Stimulated activated CD8-positive, alpha-beta memory T cell treated with anti-CD3 and anti-CD28 coated beads, Interleukin-7, amount 100 ng/mL, for 4 hours (primary cell): ENCODE measurements at places on chromosomes 5 and 9.

- DNase-seq = no peak
These were observed 43.1 kb upstream of the TTC39B start for GRCh38 chr9:15349892-15350761.

- no peak for DNase-seq
These were observed 87.1 kb downstream of the PDE6A start for GRCh38 chr5:149857499-149857898.

DNA sequence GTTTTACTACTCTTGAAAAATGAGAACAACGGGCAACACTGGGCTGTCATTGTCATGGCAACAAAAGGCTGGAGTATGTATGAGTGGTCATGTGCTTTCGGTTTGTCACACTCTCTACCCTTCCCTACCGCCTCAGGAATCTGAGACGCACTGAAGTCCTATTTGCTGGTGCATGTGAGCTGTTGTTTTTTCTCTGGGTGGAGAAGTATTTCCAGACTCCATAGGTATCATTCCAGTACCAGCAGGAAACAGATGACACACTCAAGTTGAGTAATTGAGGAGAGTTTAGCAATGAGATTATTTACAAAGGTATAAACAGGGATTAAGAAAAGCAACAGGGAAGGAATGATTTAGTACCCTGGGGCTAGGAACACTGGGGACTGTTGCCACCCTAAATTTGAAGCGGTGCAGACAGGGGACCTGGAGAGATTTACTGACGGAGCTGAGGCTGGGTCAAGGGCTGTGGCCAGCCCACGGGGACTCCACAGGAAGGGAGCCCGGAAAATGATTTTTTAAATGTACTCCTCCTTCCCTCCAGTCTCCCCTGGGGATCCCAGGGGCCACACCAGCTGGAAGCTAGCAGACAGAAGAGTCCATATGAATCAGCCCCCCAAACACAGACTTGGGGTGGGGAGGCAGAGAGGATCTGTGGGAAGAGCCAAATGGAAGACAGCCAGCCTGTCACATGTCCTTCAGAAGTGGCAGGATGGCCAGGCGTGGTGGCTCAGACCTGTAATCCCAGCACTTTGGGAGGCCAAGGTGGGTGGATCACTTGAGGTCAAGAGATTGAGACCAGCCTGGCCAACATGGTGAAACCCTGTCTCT, 13.2 kb upstream of the ZBTB43 start:
- DNase-seq = no peak

DNA sequence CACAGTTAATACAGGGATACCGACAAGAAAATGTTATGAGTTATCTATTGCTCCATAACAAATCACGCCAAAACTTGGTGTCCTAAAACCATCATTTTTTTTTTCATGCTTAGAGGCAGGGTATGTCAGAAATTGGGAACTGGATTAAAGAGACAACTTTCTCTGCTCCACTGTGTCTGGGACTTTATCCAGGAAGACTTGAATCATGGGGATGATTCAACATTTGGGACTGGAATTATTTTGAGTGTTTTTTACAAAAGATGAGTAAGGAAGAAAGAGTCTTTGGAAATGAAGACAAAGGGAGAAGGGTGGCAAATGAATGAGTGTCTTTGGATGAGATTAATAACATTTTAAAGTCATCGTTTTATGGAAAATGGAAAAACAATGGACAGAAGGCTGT, 1883.7 kb upstream of the C9orf72 start:
- no peak for DNase-seq

GRCh38 chr5:138212828-138213160, 329 bp downstream of the CDC23 start:
- no peak for DNase-seq

- DNase-seq = no peak
These were observed 214.4 kb downstream of the SEMA6A start for GRCh38 chr5:116360008-116360853.

GRCh38 chr5:143356855-143357583, 46.5 kb downstream of the NR3C1 start:
- DNase-seq = no peak

DNA sequence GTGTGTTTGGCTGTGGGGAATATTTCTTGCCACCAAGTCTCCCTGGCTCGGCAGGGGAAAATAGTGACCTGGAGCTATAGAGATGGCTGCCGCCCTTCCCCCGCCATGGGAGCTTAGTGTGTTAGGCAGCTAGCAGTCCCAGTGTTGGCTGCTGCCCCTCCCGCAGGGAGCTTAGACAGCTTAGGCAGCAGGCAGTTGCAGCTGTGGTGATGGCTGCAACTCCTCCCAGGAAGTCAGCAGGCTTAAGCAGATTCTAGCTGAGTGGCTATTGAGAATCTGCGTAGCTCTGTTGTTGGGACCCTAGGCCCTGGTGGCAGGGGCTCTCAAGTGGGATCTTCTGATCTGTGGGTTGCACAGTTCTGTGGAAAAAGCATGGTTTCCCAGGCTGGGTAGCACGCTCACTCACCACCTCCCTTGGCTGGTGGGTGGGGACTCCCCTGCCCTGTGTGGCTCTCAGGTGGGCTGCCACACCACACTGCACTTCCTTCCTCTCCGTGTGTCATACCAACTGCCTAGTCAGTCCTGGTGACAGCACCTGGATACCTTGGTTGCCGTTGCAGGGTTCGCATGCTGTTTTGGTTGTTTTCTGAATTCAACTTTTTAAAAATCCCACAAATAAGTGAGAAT, 9.3 kb downstream of the OR1N2 start:
- DNase-seq = peak; percentile 21

DNA sequence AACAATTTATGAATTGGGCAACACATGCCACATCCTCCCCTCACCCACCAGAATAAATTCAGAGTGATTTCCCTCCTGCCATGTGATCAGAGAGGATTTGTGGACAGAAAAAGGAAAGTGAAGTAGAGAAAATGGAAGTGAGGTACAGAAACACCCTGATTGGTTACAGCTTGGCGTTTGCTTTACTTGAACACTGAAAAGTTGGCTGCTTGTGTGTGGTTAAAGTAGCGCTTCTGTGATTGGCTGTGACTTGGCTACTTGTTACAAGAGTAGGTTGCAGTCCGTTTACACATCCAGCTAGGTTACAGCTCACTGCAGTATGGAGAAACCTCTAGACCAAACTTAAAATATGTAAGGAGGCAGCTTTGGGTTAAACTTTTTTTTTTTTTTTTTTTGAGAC, 205.2 kb upstream of the ZNF608 start:
- no peak for DNase-seq

GRCh38 chr5:168046163-168046562, 245.3 kb upstream of the WWC1 start:
- no peak for DNase-seq

DNA sequence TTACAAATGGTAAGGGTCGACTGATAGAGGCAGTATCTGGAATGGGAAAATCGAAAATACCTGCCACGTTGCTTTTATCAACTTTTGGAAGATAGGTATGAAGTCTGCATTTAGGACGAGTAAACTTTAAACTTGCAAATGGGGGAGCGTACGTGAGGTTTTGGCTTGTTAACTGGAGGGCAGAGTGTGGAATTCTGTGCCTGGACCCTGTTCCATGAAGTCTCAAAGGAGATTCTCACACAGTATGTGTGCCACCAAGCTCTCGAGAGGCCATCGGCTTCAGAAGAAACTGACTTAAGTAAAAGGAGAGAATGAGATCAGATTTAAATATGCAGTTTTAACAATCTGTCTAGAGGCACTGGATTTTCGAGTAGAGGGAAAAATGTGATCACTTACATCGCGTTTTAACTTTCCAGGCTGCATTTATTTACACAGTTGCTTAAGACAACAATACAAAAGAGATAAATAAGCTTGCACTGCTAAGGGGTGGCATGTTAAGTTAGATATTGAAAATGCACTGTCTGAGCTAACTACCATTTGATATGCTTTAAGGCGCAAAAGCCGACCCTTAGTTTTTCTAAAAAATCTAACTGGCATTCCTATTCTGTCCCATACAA, 401.6 kb downstream of the EBF1 start:
- DNase-seq = no peak

GRCh38 chr5:77960863-77961396, 184.8 kb upstream of the TBCA start:
- no peak for DNase-seq

- DNase-seq = no peak
These were observed 115.9 kb upstream of the FCN2 start for GRCh38 chr9:134764473-134765269.

- DNase-seq = no peak
These were observed 796.3 kb downstream of the SEMA5A start for GRCh38 chr5:8749556-8749955.

DNA sequence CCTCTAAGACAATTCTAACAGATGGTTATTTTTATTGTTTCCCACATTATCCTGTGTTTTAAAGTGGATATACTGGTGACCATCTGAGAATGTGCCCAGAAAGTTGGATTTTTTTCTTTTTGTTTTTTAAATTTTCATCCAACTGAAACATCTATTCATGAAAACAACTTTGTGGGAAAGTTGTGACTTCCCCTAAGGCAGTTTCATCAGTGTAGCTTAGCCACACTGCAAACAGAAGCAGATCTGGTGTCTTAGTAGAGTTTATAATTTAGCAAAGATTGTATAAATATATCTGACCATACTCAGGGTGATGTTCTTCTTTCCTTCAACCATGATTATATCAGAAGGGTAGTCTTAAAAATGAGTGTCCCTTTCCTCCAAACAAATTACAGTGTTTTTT, 1241.3 kb downstream of the MAT2B start:
- DNase-seq = no peak

- DNase-seq = no peak
These were observed 187.6 kb upstream of the GRAMD2B start for GRCh38 chr5:126235628-126236027.

GRCh38 chr5:138753794-138754698, 821 bp downstream of the CTNNA1 start:
- peak; percentile 21 for DNase-seq

DNA sequence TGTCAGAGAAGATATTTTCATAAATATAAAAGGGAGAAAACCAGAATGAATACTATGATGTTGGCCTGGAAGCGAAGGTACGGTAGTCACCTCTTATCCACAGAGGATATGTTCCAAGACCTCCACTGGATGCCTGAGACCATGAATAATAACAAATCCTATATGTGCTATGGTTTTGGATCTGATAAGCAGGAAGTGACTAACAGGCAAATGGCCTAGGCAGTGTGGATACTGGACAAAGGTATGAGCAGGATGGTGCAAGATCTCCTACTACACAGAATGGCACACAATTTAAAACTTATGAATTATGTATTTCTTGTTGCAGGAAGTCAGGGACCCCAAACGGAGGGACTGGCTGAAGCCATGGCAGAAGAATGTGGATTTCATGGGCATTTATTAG, 48.2 kb downstream of the ADAMTS12 start:
- no peak for DNase-seq

- DNase-seq = no peak
These were observed 24.9 kb upstream of the DCAF12 start for GRCh38 chr9:34151398-34151797.

GRCh38 chr9:136945333-136946227, 537 bp downstream of the C8G start:
- DNase-seq = no peak

DNA sequence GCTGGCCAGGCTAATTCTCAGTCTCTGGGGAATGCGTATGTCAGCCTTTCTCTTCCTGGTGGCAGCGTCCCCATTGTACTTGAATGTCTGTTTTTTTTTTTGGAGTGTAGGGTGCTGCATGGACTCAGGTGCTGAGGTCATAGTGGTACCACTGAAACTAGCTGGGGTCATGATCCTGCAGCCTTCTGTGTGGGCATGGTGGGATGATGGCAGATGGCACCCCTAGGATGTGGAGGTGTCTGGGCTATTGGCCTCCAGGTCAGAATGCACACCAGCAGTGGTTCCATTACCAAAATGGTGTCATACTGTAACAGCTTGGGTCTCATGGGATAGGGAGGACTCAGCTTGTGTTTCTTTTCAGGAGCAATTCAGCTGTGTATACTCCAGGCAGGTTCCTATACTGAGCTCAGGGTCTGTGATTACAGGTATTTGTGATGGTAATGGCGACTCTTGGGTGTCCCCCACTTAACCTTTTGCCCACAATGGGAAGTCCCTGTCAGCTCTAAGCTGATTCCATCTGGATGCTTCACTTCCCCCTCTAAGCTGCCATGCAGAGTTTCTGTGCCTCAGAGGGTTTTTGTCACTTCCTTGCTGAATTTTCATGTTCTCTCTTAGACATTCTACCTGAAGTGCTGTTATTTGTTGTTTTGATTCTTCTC, 17.9 kb downstream of the HSD17B4 start:
- DNase-seq = no peak

DNA sequence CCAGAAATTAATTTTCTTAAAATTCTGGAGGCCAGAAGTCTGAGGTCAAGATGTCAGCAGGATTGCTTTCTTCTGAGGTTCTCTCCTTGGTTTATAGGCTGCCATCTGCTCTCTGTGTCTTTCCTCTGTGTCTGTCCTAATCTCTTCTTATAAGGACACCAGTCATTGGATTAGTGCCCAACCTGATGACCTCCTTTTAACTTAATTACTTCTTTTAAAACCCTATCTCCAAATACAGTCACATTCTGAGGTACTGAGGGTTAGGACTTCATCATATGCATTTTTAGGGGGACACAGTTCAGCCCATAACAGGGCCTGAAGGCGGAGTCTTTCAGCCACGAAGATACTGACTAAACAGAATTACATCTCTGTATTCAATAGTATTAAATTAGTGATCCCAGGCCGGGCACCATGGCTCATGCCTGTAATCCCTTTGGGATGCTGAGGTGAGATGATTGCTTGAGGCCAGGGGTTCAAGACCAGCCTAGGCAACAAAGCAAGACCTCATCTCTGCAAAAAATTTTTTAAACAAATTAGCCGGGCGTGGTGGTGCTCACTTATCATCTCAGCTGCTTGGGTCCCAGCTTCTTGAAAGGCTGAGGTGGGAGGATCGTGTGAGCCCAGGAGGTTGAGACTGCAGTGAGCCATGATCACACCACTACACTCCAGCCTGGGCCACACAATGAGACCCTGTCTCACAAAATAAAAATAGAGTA, 5.9 kb upstream of the RPS6 start:
- no peak for DNase-seq

- no peak for DNase-seq
These were observed 51.8 kb upstream of the HMHB1 start for GRCh38 chr5:143760131-143760505.

DNA sequence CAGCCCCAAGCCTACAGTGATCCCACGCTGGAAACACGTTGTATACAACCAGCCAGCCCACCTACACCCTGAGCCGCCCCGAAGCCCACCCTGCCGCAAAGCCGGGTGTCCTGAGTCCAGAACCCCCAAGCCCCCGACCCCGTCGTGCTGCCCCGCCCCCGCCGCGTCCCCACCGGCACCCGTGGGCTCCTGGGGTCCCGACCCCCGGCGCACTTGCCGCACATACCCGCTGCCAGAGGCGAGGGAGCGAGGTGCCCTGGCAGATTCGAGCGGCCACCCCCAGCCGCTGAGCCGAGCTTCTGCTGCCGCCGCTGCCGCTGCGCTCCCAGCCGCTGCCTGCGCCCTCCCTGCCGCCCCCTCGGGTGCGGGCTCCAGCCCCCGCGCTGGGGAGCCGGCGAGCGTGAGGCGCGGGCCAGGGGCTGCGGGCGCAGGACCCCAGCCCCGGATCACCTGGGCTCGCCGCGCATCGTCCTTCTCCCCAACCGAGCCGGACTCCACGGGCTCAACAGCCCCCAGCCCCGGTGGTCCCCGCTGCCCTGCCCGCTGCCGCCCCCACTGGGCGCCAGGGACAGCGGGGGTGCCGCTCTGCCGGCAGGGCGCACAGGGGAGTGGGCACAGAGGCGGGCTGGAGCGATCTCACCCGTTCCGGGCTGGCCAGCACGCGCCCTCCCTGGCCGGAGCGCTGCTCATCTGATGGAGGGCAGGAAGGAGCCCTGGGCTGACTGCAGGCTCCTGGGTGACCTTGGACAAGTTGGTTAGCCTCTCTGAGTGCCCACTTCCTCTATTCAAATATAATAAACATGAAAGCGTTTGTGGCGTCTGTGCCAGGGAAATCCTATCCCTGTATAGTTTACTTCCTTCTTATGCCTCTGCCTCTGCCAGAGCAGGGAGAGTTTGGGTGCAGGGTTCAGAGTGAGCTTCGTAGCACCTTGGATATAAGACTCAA, at the start of gene HTR4:
Gene HTR4, minus strand, starts transcription at position 692 of the 946 bp plus-strand sequence. CDS start 17,513 bp downstream, outside the sequence.
- no peak for DNase-seq
